ENCODE measurements at places on chromosomes 7 and 10.
A peak's percentile ranks its signal among the peaks of the same experiment; 100 is the strongest.

- DNase-seq: no peak
These were observed 416.9 kb downstream of the THSD7A start for GRCh38 chr7:11415101-11415500.

GRCh38 chr10:43372765-43373361 is 1.4 kb downstream of the FXYD4 start:
- peak; percentile 86 for DNase-seq

GRCh38 chr10:29873941-29874484 is 185.4 kb downstream of the JCAD start:
- DNase-seq: no peak

GRCh38 chr7:109864230-109864629 is 1226.7 kb upstream of the LRRN3 start:
- no peak for DNase-seq

GRCh38 chr10:124741922-124742412 is 2.2 kb downstream of the FAM53B start:
- DNase-seq: no peak

- no peak for DNase-seq
These were observed 8.8 kb downstream of the TDRD1 start for GRCh38 chr10:114188001-114188400.

GRCh38 chr7:141073173-141073640 is 657 bp upstream of the TMEM178B start:
- no peak for DNase-seq

GRCh38 chr10:8136736-8137135 is 82.2 kb downstream of the GATA3 start:
- no peak for DNase-seq

DNA sequence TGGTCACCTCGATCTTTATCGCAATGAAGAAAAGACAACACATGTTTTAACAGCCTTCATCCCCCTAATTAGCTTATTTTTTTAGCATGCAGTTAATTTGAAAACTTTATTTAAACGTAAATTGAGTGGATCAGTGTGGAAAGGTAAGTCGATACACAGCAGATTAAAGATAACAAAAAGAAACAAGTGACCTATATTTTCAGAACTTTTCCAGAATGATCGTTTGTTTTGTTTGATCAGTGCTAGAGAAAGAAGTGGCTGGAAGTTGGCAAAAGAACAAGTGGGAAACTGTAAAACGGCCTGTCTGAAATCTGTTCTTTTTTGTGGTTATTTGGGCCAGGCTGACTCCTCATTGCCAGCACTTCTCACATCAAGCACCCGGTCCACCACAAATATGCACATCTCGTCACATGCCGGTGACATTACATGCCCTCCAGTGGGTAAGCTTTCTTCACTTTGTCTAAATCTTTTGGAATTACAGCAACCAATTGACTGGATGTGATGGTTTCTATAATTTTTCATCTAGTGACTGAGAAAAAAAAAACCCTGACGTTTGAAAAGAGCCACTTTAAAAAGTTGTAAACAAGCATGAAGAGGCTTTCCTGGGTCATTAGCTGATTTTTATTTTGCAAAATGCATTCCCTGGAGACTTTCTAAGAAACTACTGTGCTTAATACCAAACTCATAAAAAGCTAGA is 33.2 kb downstream of the C7orf33 start:
- no peak for DNase-seq

DNA sequence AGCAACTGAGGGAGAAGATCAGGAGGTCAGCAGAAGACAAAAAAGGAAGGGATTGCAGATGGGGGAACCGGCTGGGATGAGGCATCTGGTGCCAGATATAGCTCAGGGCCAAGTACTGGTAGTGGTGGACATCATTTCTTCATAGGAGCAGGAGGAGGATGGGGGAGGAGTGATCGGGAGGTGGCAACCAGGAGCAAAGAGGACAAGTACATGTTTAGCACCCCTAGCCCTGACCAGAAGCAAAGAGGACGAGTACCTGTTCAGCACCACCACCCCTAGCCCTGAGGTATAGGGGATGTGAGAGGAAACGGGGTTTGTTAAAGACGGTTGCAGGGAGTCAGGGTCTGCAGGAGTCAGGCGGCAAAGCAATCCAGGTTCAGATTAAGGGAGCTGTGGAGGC is 84.5 kb upstream of the NPS start:
- no peak for DNase-seq

- DNase-seq: no peak
These were observed 162.3 kb upstream of the NPS start for GRCh38 chr10:127386606-127387327.

GRCh38 chr7:96023387-96023786 is 251.0 kb downstream of the DYNC1I1 start:
- no peak for DNase-seq

DNA sequence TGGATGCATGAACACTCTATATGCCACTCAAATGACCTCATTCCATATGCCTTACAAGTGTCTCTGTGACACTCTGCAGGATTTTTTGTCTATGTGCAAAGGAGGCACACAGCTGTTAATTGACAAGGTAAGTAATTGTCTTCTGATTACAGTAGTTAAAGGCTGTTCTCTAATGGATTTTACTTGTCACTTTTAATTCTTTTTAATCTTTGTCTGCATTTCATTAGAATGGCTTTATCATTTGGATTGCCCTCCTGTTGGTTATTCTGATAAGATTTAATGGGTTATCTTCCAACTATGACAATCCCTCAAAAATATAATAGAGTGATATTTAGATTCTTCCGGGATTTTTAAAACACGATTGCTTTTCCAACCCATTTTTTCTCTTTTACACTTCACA is 290.0 kb upstream of the TEX47 start:
- DNase-seq: no peak

DNA sequence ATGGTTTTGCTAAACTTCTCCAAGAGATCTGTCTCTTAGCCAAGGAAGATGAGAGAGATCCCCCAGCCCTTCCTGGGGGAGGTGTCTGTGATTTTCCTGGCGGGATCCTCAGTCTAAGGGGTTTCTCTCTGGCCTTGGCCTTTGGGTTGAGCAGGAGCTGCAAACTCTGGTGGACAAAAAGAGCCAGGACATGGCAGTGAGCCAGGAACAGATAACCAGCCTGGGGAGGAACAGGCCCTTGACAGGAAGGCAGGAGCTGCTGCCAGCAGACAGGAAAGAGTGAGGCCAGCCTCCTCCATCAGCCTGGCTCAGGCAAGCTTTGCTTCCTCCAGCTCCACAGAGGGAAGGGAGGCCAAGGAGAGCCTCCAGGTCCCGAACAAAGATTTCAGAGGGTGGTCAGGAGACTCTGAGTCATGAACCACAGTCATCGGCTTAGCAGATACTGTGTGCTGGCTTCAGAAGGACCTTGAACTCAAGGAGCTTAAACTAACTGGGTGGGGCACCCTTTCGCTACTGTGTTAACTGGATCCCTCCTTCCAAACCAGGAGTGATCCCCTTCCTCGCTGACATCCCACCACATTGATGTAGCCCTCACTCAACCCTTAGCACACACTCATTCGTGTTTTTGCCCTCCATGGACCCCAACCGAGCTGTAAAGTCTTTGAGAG is 34.7 kb downstream of the DDIT4 start:
- DNase-seq: peak; percentile 92

DNA sequence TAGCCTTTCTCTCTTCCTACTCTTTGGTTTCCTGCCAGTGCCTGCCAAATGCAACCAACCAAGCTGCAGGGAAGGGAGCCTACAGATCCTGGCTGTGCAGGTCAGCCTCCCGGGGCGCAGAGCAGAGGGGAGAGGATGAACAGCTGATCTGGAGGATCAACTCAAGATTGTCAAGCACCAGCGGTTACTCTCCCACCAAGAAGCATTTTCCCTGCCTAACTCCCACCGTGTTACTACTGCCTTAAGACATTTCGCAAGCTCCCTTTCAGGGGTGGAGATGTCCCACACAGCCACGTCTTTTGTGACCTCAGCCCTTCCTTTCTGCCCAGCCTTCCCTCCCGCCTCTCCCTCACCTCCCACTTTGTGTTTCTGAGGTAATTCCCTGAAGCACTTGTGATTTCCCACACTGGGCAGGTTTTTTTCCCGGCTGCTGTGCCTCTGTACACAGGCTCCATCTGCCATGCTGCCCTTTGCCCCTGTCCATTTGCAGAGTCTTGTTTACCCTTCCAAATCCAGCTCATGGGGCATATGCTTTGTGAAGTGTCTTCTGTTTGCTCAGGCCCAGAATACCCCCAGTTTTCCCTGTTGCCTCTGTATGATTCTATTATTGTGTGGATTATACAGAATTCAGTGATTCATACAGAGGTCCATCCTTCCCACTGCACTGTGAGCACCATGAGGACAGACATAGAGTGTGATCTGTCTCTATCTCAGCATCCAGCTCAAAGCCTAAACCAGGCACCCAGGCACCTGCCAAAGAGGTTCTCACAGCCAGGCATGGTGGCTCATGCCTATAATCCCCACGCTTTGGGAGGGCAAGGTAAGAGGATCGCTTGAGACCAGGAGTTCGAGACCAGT is 40.9 kb upstream of the PAPSS2 start:
- no peak for DNase-seq

DNA sequence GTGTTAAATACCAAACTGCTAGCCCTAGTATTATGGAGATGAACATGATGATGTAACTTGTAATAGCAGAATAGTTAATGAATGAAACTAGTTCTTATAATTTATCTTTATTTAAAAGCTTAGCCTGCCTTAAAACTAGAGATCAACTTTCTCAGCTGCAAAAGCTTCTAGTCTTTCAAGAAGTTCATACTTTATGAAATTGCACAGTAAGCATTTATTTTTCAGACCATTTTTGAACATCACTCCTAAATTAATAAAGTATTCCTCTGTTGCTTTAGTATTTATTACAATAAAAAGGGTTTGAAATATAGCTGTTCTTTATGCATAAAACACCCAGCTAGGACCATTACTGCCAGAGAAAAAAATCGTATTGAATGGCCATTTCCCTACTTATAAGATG is 33.2 kb downstream of the SIRT1 start:
- no peak for DNase-seq

- no peak for DNase-seq
These were observed 83.0 kb upstream of the SEC61G start for GRCh38 chr7:54841772-54842697.
